ENCODE measurements at places on chromosomes 16 and 17.

DNA sequence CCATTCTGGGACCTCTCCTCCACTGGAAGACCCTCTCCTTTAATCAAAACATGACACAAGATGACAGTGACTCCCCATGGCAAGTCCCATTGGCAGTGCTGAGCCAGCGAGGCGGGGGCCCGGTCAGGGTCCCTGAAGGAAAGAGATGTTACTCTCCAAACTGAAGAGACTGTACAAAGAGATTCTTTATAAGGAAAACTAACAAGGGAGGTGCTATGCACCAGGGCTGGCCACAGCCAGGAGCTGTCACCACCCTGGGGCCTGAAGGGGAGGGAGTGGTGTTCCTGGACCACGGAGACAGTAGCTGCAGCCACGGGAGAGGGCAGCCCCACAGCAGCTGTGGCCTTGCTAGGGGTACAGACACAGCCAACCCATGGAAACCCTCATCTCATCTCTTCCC lies 123.1 kb downstream of the XYLT1 start:
- H3K27me3 ChIP-seq = no peaks in the 10 kb centered on the region
- DNase-seq = no peak
- H3K4me3 ChIP-seq = peak overlapping the region; percentile 69
- peaks cover 73% of the 10 kb centered on the region for H3K4me1 ChIP-seq
- H3K27ac ChIP-seq = peak overlapping the region; percentile 99
- peaks cover 19% of the 10 kb centered on the region for H3K36me3 ChIP-seq

DNA sequence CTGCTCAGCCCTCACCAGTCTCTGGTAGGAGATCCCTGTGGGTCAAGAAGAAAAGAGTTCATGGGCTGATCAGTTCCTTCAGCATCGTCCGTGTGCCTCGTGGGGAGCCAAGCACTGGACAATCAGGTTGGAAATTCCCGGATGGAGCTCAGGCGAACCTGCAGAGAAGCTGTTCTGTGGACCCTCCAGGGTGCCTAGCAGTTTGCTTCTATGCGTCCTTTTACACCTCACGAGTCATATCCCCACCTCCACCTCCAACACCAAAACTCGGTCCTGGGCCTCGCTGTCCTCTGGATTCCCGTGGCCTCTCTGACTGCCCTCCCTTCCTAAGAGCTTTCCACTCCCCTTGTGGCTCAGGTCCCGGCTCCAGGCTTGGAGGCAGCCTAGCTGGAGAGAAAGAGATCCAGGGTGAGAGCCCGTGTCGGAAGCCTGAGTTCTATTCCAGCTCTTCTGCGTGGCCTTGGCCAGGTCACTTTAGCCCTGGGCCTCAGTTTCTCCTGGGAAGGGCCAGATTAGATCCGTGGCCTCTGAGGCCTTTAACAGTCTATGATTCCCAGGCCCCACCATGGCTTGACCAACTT lies 26.2 kb upstream of the PIK3R6 start:
- DNase-seq = no peak
- no peak overlapping the region for H3K4me3 ChIP-seq
- H3K4me1 ChIP-seq = peaks cover 56% of the 10 kb centered on the region
- no peak overlapping the region for H3K27ac ChIP-seq
- peaks cover 65% of the 10 kb centered on the region for H3K36me3 ChIP-seq

DNA sequence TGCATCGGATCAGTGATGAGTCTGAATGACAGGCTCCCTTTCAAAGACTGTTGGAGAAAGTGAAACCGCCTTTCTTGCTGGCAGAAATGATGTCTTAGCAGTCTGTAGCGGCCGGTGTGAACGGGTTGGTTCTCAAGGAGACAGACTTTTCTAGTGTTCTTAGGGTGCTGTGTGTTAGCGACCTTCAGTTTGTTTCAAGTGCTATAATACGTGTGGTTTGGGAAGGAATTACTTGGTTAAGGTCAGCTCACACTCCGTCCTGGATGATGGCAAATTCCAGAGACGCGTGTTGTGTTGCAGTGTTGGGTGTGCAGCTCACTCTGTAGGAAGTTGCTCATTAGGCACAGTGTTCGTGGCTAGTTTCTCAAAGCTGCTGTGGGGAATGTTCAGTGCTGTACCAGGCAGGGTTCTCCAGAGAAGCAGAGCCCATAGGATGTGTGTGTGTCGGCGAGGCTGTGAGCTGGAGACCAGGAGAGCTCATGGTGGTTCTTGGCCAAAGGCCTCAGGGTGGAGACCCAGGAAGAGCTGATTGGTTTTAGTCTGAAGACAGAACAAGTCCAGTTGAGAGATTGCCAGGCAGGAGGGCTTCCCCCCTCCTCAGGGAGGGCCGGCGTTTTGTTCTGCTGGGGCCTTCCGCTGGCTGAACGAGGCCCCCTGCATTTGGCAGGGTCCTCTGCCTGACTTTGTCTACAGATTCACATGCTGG lies 37.6 kb downstream of the ZNF750 start:
- DNase-seq = no peak
- H3K4me1 ChIP-seq = peaks cover 7% of the 10 kb centered on the region
- peaks cover 25% of the 10 kb centered on the region for H3K36me3 ChIP-seq

DNA sequence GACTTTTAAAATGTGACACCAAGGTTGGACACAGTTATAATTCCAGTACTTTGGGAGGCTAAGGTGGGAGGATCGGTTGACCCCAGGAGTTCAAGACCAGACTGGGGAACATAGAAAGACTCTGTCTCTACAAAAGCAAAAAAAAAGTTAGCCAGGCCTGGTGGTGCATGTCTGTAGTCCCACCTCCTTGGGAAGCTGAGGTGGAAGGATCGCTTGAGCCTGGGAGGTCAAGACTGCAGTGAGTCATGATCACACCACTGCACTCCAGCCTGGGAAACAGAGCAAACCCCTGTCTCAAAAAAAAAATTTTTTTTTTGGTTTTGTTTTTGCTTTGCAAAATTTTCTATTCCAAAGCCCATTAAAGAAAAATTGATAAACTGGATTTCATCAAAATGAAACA lies 281.4 kb downstream of the BCAS3 start:
- H3K4me1 ChIP-seq = no peaks in the 10 kb centered on the region
- no peak overlapping the region for H3K27ac ChIP-seq
- H3K27me3 ChIP-seq = peaks cover 3% of the 10 kb centered on the region
- no peak for DNase-seq
- H3K36me3 ChIP-seq = no peaks in the 10 kb centered on the region

DNA sequence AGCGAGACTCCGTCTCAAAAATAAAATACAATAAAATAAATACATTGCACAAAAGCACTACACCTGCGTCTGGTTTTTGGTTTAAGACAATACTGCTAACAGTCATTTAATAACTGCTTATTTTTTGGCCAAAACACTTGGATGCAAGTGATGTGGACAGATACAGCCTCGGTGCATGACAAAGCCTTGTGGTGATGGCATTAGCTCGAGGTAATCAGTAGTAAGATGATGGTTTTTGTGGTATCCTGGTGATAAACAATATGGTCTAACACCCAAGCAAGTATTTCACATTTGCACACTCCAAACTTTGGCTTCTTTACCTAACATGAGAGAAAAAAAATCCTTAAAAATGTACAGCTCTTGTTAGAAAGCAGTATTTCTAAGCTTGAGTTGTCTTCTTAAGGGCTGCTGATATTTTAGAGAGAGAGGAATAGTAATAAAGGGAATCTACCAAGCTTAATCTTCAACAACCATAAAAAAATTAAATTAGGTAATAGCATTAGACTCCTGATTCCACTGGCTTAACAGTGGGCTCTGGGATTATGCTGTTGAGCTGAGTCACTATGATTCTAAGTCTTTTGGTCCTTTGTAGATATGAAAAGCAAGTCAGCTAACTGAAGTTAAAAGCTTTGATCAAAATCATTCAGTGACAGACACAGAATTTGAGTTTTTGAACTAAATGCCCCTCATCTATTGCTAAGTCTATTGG lies 111.1 kb downstream of the VPS53 start:
- no peak overlapping the region for H3K27ac ChIP-seq
- H3K27me3 ChIP-seq = no peaks in the 10 kb centered on the region
- H3K4me1 ChIP-seq = peaks cover 3% of the 10 kb centered on the region
- H3K36me3 ChIP-seq = peaks cover 24% of the 10 kb centered on the region
- no peak for DNase-seq

DNA sequence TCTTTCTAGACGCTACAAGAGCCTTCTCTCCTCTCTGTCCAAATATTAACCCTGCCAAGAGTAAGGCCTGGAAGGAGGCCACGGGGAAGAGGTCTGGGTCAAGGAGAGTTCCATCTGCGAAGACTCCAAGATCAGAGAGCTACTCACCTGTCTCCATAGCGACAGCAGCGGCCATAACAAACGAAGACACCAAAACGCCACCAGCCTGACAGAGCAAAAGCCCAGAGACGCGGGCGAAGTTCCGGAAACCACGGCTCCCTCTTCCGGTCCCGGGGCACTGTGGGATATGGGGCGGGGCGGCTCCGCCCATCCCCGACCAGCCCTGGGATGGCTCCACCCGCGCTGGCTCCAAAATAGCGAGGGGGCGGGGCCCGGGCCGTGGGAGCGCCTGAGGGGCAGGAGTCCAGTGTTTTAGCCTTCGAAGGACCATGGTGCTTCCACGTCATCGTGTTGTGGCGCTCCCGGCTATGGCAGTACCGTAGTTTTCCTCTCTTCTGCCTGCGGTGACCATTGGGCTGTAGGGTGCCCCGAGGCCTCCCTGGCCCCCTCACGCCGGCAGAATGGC lies at the start of the genes C17orf100 and MED31:
Gene C17orf100 (plus strand): TSS at position 409 of the 565 bp plus-strand sequence. CDS start 152 bp downstream, at position 561.
Gene MED31 (minus strand): TSS at position 252 of the 565 bp plus-strand sequence. CDS start 77 bp downstream, at position 175.
- H3K36me3 ChIP-seq = peaks cover 26% of the 10 kb centered on the region
- peak within 1 kb of the TSS; percentile 99 for H3K27ac ChIP-seq
- DNase-seq = peak; percentile 99
- H3K4me1 ChIP-seq = peaks cover 50% of the 10 kb centered on the region
- H3K27me3 ChIP-seq = peaks cover 16% of the 10 kb centered on the region

GRCh38 chr17:77959126-77959925 lies 823 bp downstream of the TNRC6C start:
- H3K27me3 ChIP-seq = peaks cover 40% of the 10 kb centered on the region
- peak overlapping the region; percentile 70 for H3K27ac ChIP-seq
- H3K4me1 ChIP-seq = peaks cover 46% of the 10 kb centered on the region
- peak; percentile 78 for DNase-seq
- H3K36me3 ChIP-seq = peaks cover 12% of the 10 kb centered on the region

- H3K27me3 ChIP-seq = peaks cover under 1% of the 10 kb centered on the region
- peaks cover 8% of the 10 kb centered on the region for H3K4me1 ChIP-seq
- DNase-seq = no peak
- H3K4me3 ChIP-seq = no peak overlapping the region
- peaks cover 1% of the 10 kb centered on the region for H3K36me3 ChIP-seq
These were observed 112.1 kb downstream of the UTP18 start for GRCh38 chr17:51372345-51373004.

DNA sequence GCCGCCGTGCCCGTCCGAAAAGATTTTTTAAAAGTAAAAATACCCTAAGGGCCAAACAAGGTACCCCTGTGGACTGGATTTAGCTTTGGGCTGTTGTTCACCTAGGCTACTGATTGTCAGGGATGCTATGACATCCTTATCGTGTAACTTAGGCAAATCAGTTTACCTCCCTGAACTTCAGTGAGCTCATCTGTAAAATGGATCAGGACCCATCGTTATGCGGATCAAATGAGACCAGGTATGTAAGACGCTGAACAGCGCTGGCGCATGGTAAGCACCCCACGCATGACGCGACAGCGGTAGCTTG lies 658 bp upstream of the ZNF771 start:
- H3K4me1 ChIP-seq = peaks cover 25% of the 10 kb centered on the region
- peaks cover 14% of the 10 kb centered on the region for H3K36me3 ChIP-seq
- peak overlapping the region; percentile 94 for H3K4me3 ChIP-seq
- no peak for DNase-seq

GRCh38 chr17:41549596-41550039 lies 21.5 kb upstream of the KRT19 start:
- H3K36me3 ChIP-seq = peaks cover 4% of the 10 kb centered on the region
- peaks cover 14% of the 10 kb centered on the region for H3K27me3 ChIP-seq
- no peak overlapping the region for H3K4me3 ChIP-seq
- H3K4me1 ChIP-seq = peaks cover 19% of the 10 kb centered on the region
- DNase-seq = no peak

DNA sequence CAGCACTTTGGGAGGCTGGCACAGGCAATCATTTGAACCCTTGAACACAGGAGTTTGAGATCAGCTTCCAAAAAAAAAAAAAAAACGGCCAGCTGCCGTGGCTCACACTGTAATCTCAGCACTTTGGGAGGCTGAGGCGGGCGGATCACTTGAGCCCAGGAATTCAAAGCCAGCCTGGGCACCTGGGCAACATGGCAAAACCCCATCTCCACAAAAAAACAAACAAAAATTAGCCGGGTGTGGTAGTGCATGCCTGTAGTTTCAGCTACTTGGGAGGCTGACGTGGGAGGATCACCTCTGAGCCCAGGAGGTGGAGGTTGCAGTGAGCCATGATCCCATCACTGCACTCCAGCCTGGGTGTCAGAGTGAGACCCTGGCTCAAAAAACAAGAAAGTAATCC lies 39.0 kb downstream of the GRB2 start:
- H3K4me1 ChIP-seq = peaks cover 78% of the 10 kb centered on the region
- H3K36me3 ChIP-seq = peaks cover 14% of the 10 kb centered on the region
- H3K27me3 ChIP-seq = no peaks in the 10 kb centered on the region
- DNase-seq = no peak

DNA sequence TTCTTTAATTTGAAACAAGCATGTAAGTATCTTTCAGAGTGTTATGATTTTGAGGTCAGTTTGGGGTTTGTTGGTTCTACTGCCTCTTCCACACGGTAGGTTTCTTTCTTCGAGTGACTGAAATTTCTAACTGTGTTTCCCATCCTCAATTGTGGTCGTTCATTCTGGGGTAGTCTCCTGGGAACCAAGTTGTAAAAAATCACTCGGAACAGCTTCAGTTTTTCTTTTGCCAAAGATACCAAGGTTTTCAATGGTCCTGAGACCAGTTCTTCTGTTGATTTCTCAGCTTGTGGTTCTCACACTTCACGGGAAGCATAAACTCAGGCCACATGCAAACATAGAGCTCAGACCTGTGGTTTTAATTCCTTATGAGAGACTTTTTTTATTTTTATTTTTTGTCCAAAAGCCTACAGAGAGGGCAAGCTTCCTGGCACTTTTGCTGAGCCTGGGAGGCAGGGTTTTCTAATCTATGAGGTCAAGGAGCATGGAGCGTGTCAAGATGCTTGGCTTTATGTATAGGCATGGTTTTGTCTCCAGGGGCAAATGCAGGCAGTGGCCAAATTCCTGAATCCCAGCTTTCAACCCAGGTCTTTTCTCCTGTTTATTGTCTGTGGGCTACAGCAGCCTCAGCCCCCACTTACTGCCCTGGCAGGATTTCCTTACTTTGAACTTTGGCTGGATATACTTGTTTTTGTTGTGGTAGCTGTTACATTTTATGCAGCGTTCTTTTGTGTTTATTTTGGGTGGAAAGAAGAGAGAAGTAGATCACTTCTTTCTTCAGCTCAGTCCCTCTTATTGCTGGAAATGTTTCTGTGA lies 32.9 kb downstream of the HS3ST3A1 start:
- H3K36me3 ChIP-seq = no peaks in the 10 kb centered on the region
- no peak for DNase-seq
- H3K27ac ChIP-seq = no peak overlapping the region
- H3K4me1 ChIP-seq = peaks cover 5% of the 10 kb centered on the region
- no peaks in the 10 kb centered on the region for H3K27me3 ChIP-seq

GRCh38 chr17:79989106-79989835 lies 46.4 kb downstream of the TBC1D16 start:
- H3K4me3 ChIP-seq = no peak overlapping the region
- peaks cover 6% of the 10 kb centered on the region for H3K27me3 ChIP-seq
- peaks cover 17% of the 10 kb centered on the region for H3K4me1 ChIP-seq
- H3K27ac ChIP-seq = no peak overlapping the region
- DNase-seq = no peak

All from activated CD4-positive, alpha-beta T cell treated with anti-CD3 and anti-CD28 coated beads, Interleukin-2, amount 10 ng/mL, durations not matched to agents 24 days and 14 days (primary cell).